Tongue (tissue), 3 donors: ENCODE measurements at places on chromosomes 2 and 18.
A peak's percentile ranks its signal among the peaks of the same experiment; 100 is the strongest.

DNA sequence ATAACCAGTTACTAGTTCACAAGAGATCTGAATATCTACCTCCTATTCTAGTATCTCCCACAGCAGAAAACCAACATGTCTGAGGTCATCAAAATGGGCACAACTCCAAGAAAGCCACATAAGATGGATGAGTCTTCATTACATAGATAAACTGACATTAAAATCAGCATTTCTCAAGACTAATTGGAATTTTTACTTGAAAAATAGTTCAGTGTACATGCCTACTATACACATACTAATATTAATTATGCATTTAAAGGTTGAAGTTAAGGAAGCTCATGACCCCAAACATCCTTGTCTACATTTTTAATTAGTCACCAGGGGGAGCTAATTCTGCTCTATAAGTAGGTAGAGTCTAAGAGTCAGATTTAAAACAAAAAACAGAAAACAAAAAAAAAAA is 41.9 kb downstream of the ZNF521 start:
- no peak for DNase-seq

GRCh38 chr2:53381271-53381670 is 386.3 kb upstream of the CHAC2 start:
- no peak for DNase-seq

GRCh38 chr2:236452238-236452637 is 117.4 kb upstream of the ACKR3 start:
- DNase-seq = no peak

- DNase-seq = no peak
These were observed 290.9 kb downstream of the IRS1 start for GRCh38 chr2:226508683-226509082.

DNA sequence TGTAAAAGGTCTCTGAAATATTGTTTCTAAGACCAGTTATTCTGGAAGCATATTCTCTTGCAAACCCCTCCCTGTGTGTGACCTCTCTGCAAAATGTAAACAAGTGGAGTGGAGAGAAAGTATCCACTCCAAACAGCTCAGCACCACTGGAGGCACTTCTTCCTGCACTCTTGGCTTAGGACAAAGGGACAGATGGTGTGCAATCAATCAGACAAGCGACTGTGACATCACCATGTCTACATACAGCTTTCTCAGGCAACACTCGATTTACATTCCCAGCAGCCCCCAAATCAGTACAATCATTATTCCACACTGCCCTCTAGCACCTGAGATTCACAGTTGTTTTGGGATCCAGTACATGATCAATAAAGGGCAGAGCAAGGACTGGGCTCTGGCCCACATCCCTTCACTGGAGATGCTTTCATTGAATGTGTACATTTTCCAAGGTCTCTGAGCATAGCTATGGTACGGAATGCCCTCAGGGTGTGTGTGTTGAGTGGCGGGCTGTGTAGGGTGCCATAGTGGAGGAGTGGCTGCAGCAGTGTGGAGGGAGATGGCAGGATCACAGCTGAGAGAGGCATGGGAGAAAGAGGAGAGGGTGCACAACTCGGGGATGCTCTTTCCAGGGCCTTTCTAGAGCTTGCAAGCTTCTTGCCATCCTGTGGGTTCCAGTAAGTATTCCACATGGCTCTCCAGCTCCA is 311.8 kb upstream of the ST6GAL2 start:
- DNase-seq = peak; percentile 15

DNA sequence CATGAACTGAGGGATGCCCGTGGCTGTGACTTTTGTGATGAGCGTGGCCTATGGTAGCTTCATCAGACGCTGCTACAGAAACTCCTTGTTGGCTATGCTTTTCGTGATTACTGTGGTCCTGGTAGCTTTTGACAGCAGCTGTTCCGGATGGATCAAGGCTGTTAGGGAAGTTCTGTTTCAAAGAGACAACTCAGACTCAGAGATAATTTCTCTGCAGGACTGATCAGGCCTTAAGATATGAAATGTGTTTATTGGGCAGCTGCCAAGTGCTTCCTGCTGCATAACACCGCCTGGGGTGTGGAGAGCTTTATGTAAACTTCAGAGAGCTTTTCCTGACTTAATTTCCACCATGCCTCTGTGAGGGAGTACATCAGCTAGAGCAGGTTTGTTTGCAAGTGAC is 243.8 kb downstream of the TSN start:
- peak; percentile 61 for DNase-seq

DNA sequence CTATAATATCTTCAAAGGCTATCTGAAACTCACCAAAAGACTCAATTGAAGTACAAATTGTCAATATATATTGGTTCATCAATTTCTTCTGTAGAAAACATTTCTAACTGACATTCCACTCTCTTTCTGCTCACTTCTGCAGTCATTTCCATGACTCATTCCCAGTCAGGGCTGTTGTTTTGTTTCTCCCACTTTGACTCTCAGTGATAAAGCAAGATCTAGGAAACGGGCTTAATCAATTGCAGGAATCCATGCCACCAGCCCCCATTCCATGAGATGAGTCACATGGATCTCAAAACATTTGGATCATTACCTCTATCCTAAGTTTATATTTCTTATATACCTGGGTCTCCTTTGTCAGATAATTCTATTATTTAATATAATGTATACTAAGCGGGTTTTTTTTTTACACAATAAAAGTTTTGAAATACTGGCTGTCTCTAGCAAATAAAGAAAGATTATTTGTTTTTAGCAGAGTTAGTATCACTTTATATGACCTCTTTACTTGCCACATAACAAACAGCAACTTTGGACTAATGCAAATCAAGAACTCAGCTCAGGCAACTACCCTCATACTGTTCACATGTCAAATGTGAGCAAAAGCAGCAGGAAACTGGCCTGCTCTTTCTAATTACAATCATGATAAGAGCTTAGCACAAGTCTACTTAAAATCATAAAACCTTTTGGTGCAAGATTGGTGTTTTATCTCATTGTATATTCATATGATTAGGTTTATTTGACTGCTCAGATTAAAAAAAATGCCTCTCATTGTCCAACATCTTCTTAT is 251.1 kb upstream of the PIK3C3 start:
- DNase-seq = no peak

DNA sequence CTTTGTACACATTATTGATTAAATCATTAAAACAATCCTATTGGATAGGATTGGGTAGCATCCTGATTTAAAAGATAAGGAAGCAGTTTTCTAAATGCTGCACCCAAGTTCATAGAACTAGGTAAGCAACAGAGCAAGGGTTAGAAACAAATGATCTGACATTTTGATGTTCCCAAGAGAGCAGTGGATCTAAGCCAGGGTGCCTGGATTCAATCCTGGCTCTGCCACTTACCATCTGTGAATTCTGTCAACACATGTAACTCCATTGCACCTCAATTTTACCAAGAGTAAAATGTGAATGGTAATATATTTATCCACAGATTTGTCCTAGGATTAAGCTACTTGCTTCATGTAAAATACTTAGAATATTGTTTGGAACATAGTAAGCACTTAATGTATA is 982.6 kb upstream of the FANCL start:
- no peak for DNase-seq

DNA sequence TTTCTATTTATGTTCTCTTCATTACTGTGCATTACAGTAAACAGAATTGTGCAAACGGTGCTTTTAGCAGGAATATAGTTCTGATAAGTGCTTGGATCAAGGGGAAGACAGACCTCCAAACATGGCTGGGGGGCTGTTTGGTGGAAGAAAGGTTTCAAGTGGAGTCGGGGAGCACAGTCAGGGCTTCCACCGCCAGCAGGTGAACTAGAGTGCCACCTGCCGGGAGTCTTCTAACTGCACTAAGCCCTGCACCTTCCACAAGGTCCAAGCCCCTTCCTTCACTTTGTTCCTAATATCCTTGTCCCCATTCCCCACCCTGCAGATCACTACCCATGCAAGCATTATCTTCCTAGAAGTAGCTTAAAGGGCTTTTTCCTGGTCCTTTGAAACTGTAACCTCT is 11.1 kb downstream of the ONECUT2 start:
- DNase-seq = no peak

DNA sequence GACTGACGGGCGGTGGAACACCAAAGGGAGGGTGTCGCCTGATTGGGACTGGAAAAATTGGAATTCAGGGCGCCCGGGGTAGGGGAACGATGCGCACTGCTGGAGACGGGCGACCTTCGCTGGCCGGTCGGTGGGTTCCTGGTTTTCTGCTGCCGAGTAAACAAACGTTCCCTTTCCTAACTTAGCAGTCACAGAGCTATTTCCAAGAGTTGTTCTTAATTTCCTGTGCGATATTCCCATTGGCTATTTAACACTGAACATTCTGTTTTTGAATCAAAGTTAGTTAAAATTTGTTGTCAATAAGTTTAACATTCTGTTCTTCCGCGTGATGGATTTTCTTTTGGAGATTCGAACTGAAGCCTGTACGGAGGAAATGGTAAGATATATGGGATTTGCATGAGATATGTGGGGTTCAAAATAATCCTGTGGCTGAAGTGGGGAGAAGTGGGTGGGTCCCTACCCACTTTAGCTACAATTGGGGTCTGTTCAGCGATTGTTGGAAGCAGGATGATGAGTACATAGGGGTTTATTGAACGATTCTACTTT is 862 bp downstream of the C18orf54 start:
- DNase-seq = no peak

- DNase-seq = no peak
These were observed 32.5 kb upstream of the CD28 start for GRCh38 chr2:203673933-203674332.

DNA sequence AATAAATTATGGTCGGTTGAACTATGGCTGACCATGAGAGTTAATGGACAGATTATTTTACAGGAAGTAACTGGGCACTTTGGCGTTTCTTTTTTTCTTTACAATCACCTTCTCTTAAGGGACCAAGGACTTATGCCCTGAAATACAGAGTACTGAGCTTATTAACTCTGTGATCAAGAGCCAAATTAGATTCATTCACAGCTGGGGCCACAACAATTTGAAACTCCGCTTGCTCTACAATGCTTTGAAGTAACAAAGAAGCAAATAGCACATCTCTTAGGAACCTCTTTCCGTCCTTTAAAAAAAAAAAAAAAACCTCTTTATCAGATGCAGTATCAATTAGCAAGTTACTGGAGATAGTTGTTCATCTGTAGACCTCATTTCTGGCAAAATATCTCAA is 112.0 kb downstream of the LYPD6 start:
- no peak for DNase-seq

DNA sequence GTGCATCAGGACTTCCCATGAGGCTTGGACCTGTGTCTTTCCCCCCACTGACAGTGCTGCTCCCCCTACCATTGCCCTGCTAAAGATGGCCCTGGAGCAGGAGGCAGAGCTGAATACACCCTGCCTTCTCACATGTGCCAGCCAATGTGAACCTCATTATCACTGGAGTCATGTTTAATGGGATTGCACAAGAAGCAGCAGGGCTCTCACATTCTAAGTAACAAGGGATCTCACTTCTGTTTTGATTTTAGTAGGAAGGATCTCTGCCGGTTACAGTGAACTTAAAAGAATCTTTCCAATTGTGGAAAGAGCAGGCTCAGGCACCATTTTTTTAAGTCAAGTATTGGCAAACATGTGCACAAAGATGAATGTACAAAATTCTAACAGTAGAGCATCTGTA is 322.1 kb upstream of the MEX3C start:
- no peak for DNase-seq

DNA sequence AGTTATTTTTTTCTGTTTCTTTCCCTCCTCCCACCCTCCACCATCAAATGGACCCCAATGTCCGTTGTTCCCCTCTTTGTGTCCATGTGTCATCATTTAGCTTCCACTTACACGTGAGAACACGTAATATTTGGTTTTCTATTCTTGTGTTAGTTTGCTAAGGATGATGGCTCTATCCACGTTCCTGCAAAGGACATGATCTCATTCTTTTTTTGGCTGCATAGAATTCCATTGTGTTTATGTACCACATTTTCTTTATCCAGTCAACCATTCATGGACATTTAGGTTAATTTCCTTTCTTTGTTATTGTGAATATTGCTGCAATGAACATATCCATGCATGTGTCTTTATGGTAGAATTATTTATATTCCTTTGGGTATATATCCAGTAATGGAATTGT is 91.3 kb upstream of the TNP1 start:
- no peak for DNase-seq

DNA sequence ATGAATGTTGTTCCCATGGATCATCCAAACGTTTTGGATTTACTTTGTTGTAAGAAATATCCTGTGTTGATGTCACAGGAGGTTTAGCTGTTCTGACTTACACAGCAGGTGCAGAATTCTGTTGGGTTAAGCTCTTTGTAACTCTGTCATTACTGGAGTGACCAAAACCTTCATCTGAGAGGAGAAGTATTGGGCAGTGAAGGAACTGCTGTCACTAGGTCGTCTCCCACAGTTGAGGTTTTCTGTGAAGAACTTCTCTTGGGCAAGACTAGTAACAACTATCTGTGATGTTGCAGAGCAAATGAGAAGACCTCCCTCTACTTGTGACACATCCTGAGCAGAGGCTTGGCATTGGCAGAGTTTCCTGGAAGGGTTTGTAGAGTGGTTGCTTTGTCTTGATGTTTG is 2.9 kb downstream of the SPTBN1 start:
- peak; percentile 56 for DNase-seq

GRCh38 chr2:8094526-8094925 is 587.3 kb upstream of the ID2 start:
- DNase-seq = no peak

DNA sequence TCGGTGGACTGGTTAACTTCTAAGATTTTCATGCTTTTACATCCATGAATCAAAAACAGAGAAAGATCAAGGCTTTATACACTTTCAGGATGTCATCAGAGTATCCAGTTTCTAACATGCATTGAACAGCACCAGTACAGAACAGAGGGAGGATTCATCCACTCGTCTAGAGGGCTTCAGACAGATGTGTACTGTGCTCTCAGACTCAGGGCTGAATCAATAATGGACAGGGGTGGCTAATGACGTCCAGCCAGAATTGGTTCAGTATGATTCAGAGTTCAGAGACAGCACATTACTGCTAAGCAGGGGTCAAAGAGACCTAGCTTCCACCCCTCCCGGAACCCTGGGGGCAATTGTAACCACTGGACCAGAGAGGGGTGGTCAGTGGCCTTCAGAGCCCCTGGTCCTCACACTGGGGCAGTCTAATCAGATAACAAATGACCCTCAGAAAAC is 37.3 kb downstream of the RNU4ATAC start:
- DNase-seq = peak; percentile 33

- DNase-seq = no peak
These were observed 102.6 kb downstream of the CDK15 start for GRCh38 chr2:201908901-201909300.

DNA sequence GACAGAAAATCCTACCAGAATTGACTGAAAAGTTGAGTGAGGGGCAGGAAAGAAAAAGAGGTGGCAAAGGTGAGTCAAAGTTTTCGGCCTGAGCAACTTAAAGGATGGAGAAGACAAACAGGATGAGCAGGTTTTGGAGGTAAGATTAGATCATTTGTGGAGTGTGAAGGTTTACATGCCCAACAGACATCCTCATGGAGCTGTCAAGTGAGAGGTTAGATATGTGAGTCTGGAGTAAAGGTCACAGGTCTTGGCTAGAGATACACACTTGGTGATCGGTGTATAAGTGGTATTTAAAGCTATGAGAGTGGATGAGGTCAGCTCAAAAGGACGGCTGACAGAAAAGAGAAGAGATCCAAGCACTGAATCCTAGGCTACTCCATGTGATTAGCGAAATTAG is 11.1 kb upstream of the MYL12A start:
- DNase-seq = no peak

GRCh38 chr18:45081566-45082181 is 401.0 kb downstream of the SETBP1 start:
- DNase-seq = no peak
